Right ventricle myocardium inferior (tissue), 1 donor: ENCODE measurements at places on chromosomes 7 and 10. TPM values are rescaled to one million over a fixed set of nuclear protein-coding genes. Genes with fewer than 3 reads are reported as not detected.
A peak's percentile ranks its signal among the peaks of the same experiment; 100 is the strongest.

ENTPD1 gene
- 6.3 TPM for total RNA-seq

DOCK1 gene
- 16.8 TPM for total RNA-seq

- DNase-seq, result peak; percentile 93
Measured at GRCh38 chr7:5532536-5533335, 109.1 kb upstream of the TNRC18 start.

GPNMB gene
- total RNA-seq, result 234 TPM

SUV39H2 gene
- total RNA-seq, result 4.9 TPM
